OCI-LY7 (cell line): ENCODE measurements at places on chromosomes 7 and 10.

GRCh38 chr7:71482284-71482683 is 350.3 kb downstream of the GALNT17 start:
- DNase-seq: no peak

- no peak for DNase-seq
Measured at GRCh38 chr10:110376021-110376766, 71.5 kb upstream of the SMNDC1 start.

GRCh38 chr7:32153006-32153405 is 82.8 kb upstream of the PDE1C start:
- no peak for DNase-seq

DNA sequence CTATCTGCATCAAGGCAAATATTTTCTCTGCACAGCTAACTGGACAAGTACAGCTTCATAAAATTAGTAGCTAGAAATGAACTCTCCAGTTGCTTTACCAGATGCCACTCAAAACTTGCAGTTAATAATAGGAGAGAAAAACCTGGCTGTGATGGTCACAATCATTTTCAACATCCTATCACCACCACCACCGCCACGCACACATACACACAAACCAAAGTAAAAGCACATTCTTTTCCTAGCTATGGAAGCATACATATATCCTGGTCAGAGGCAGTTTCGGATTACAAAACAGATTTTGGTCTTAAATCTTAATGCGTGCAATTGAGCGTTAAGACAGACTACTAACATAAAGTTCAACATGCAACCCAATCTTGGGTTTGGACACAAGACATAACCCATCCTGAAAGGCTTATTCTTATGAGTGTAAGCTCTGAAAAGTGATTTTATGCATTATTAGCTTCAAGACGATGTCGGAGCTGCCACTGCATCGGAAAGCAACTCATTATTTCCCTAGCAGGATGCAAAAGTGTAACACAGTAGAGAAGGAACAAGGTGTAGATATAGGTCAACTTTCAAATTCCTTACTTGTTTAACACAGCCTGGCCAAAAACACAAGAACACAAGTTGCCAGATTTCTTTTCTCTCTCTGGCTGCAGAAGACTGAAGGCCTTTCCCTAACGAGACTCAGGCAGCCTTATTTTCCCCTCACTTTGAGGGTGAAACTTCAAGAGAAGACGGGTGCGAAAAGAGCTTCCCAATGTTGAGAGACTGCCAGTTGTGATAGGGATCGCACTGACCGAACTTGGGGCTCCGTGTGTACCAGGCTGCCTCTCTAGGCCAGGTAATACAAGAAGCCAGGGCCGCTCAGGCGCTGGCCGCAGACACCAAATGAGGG is 1.2 kb downstream of the CACUL1 start:
- DNase-seq: no peak

GRCh38 chr7:114087653-114088469 is 169.1 kb upstream of the PPP1R3A start:
- DNase-seq: no peak

GRCh38 chr7:135980012-135980551 is 2.9 kb upstream of the MTPN start:
- DNase-seq: no peak

DNA sequence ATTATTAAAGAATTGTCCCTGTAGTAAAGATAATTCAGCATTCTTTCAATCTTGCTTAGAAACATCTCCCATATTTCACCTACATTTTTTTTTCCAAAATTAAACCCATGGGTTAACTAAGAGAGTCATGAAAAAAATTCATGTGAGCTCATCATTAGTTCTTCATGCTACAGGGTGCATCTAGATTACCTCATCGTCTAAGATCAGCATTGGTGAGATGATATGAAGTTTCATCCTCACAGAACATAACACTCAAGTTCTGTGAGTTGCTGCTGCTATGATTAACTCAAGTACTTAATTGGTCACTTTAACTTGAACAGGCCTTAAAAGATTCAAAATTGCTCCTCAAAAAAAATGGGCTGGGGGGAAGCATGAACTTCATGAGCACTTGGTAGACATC is 50.0 kb downstream of the RAB11FIP2 start:
- no peak for DNase-seq

- DNase-seq: no peak
Measured at GRCh38 chr10:98519841-98520240, 73.1 kb upstream of the HPS1 start.

GRCh38 chr7:66697449-66698438 is 42.8 kb upstream of the RABGEF1 start:
- no peak for DNase-seq

DNA sequence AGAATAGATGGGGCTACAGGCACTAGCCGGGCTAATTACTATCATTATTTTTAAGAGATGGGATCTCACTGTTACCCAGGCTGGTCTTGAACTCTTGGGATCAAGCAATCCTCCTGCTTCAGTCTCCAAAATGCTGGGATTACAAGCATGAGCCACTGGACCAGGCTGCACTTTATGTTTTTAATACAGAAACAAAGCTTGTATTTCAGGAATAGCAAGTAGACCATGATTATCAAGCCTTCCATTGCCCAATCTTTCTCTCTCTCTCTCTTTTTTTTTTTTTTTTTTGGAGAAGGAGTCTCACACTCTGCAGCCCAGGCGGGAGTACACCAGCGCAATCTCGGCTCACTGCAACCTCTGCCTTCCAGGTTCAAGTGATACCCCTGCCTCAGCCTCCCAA is 75.4 kb downstream of the MDH2 start:
- no peak for DNase-seq

DNA sequence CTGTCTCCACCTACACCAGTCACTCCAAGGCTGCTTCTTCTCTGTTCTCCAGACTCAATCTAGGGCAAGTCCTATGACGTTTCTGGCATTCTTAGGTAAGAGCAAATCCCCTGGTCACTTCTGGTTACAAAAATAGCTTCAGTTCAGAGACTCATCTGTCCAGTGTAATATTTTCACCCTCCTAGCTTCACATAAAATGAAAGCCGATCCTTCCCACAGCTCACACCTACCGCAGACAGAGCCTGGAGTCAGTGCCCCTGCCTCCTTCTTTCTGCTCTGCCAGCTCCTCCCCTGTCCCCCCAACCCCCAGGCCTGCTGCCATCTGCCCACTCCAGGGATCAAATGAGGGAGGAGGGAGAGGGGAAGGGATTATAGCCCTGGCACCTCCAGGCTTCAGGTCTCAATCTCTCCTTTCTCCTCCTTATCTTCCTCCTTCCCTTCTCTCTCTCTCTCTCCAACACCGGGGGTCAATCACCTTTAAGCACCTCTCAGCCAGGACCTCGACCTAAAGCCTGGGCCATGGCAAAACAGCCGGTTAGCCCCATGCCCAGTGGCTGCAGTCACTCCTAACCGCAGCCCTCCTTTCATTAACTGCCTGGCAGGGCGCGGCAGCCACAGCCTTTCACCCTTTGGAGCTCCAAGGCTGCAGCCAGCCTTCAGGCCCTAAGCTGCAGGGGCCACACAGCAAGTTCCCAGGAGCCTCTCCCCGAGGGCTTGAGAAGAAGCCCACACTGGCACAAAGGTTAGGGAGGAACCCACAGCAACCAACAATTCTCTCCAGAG is 292.6 kb upstream of the MGMT start:
- no peak for DNase-seq

DNA sequence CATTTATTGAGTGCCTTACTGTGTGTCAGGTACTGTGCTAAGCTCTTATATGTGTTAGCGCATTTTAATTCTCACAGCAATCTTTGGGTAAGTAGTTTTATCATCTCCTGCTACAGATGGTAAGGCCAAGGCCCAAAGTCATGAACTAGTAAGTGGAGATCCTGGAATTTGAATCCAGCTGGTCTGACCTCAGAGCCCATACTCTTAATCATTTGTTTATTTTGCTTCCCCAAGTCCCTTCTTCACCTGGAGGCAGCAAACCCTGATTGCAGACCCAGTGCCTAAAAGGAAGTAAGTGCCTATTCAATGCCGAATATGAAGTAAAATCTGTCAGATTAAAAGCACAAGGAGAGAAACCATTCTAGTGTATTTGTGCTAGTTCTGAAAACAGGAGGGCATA is 182.9 kb upstream of the TCF7L2 start:
- DNase-seq: no peak
